ENCODE measurements at places on chromosomes 1 and 21.

GRCh38 chr1:8814865-8815264, 2.6 kb downstream of the RERE start:
- no peak for DNase-seq

GRCh38 chr1:44405798-44406736, 1.0 kb downstream of the RNF220 start:
- DNase-seq = no peak

GRCh38 chr1:228010921-228011320, 4.1 kb downstream of the WNT3A start:
- no peak for DNase-seq

- DNase-seq = peak; percentile 58
These were observed 3.7 kb downstream of the ST3GAL3 start for GRCh38 chr1:43711049-43711448.

GRCh38 chr1:246923482-246923881, 8.3 kb downstream of the AHCTF1 start:
- DNase-seq = no peak

GRCh38 chr1:8704866-8705506, 112.5 kb downstream of the RERE start:
- no peak for DNase-seq

GRCh38 chr1:46172321-46172720, 2.6 kb upstream of the TSPAN1 start:
- no peak for DNase-seq

- DNase-seq = no peak
These were observed 17.9 kb downstream of the PRDM15 start for GRCh38 chr21:41861255-41861654.

DNA sequence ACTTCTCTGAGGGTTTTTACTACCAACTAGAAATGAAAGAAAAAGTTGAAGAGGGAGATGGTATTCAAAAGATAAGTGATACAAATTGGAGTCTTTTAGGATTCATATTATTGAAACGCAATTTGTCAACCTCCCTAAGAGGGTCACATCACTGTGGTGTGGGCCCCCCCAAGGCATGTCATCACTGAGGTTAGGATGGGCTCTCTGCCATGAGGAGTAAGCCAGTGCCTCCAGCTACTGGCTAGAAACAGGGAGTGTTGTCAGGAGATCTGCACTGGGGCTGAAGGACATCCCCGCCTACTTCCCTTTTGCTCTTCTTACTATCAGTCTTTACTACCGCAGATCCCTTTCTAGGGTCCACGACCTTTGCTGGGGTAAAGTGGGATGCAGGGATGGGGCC, 25.9 kb downstream of the ITSN1 start:
- no peak for DNase-seq

DNA sequence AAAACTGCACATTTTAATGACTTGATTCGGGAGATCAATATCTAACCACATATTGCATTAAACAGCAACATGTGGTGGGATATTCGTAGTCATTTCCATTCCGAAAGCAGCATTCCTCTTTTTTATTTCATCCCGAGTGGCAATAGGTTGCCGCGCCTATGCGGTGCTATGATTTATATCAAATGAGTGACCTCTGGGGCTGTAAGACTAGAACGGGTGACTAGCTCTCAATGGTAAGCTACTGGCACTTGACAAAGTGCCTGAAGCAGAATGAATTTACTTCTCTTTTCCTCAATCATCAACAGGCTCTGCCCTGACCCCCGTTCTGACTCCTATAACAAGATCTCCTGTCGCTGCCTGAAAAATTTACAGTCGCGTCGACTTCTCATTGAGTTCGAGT, 162.3 kb downstream of the ZNF281 start:
- DNase-seq = no peak

GRCh38 chr1:15953791-15954241, 22.1 kb downstream of the ZBTB17 start:
- no peak for DNase-seq

GRCh38 chr1:63670164-63670563, 77.0 kb downstream of the PGM1 start:
- no peak for DNase-seq

DNA sequence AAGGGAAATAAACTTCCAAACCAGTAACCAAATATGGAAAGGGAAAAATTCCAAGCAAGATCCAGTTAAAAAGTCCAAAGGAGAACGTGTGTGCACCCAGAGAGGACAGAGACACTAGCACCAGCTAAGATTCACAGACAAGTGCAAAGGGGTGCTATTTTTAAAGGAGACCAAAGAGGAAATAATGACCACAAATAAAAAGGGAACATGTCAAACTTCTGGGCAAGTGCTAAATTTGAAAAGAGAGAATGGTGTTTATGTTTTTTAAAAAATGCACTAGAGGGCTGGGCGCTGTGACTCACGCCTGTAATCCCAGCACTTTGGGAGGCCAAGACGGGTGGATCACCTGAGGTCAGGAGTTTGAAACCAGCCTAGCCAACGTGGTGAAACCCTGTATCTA, 8.6 kb downstream of the JAM2 start:
- DNase-seq = peak; percentile 16

- peak; percentile 89 for DNase-seq
These were observed 48.1 kb downstream of the ELAPOR1 start for GRCh38 chr1:109161858-109162606.

DNA sequence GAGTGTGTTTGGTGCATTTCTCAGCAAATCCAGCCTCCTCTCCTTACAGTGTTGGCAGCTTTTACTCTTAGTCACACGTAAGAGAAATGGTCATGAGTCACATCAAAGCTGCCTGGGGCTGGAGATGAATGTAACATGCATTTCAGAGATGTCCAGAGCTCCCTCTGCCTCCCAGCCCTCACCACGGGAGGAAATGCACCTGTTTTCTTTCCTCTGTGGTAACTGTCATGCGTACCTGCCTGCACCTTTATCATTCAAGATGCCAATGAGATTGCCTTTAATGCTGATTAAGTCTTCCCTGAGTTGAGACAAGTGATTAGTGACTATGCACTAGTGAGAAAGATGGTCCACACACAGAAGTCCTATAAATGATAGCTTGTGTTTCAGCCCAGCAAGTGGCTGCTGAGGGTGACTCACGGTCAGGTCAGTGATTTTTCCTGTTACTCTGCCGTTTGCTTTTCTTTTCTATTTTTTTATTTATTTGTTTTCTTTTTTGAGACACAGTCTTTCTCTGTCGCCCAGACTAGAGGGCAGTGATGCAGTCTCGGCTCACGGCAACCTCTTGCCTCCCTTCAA, 277.3 kb upstream of the FMN2 start:
- DNase-seq = no peak

DNA sequence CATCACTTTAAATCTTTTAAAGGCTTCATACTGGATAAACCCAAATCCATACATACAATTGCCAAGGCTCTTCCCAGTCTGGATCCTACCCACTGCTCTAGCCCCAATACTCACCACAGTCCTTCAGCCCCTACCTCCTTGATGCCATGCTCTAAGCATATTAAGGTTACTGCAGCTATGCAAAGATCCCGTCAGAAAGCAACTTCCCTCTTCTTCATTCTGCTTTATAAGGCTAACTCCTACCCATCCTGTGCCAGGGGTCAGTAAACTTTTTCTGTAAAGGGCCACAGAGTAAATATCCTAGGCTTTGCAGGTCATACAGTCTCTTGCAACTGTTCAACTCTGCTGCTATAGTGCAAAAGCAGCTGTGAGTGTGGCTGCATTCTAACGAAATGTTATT, 34.3 kb upstream of the MTF1 start:
- DNase-seq = no peak

- no peak for DNase-seq
These were observed 27.1 kb downstream of the SHISAL2A start for GRCh38 chr1:52659851-52660596.
